Activated T-cell treated with anti-CD3 and anti-CD28 coated beads for 48 hours (primary cell): ENCODE measurements at places on chromosomes 12 and 14.

GRCh38 chr12:41293011-41293410 is 104.9 kb downstream of the PDZRN4 start:
- no peak for DNase-seq

GRCh38 chr12:123344086-123344485 is 20.6 kb downstream of the SBNO1 start:
- no peak for DNase-seq

GRCh38 chr12:46221255-46222128 is 47.4 kb downstream of the SLC38A1 start:
- no peak for DNase-seq

- no peak for DNase-seq
These were observed 491.2 kb downstream of the PCNX1 start for GRCh38 chr14:71398450-71398849.
